ENCODE measurements at places on chromosomes 2 and 18.

DNA sequence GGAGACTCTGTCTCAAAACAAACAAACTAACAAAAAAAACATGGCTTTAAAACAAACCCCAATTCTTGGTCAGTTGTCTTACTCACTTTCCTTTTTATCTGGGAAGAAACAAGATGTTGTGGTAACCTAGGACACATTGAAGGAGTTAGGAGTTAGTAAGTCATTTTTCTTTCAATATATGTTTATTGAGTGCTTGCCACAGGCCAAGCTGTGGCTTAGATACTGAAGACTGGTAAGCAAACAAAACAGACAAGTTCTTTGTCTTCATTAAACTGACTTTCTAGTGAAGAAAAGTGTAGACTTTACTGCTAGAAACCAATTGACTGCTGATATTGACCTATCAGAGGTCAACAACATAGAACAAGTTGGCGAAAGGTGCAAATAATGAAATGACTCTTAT is 1228.3 kb upstream of the FAM98A start:
- DNase-seq = no peak

DNA sequence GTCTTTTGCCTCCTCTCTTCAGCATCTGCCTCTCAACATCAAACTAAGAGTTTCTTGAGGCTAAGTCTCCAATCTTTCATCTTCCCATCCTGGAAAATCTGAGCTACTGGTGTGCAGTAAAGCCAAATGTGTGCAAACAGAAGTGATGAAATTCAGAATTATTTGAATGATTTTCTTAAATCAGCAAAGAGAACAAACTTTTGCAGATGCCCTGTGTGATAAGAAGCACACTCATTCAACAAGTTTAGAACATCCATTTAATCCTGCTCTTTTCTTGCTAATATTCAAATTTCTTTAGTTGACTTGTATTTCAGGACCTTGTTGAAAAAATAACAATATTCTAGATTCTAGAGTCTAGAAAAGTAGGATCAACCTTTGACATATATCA is 1374.9 kb upstream of the CELF4 start:
- DNase-seq = no peak

DNA sequence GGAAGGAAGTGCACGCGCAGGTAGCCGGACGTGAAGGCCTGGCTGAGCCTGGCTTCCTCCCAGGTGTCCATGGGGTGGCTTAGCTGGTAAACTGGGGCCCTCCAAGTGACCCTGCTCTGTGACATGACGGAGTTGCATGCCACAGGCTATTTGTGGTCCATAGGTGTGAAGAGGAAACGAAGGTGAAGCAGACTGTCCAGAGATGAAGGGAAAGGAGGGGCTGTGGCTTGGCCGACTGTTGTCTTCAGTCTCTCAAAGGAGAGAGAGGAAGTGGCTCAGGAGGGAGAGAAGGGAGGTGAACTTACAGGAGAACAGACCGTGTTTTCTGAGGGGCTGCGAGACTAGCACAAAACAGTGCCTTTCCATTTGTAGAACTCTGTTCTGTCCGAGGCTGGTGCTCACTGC is 19.3 kb downstream of the INPP5D start:
- no peak for DNase-seq

GRCh38 chr2:45836740-45837139 is 185.3 kb downstream of the PRKCE start:
- no peak for DNase-seq

GRCh38 chr2:205835923-205836322 is 153.6 kb downstream of the NRP2 start:
- DNase-seq = no peak

GRCh38 chr2:167961536-167962048 is 285.8 kb downstream of the STK39 start:
- no peak for DNase-seq
